CD4-positive, alpha-beta T cell treated with Interleukin-6 at 100 ng/mL for 8 hours (primary cell): ENCODE measurements at places on chromosomes 4 and X.
A peak's percentile ranks its signal among the peaks of the same experiment; 100 is the strongest.

- peak; percentile 56 for DNase-seq
These were observed 1.2 kb downstream of the CORIN start for GRCh38 chr4:47836641-47837093.

GRCh38 chr4:145103496-145103895 lies 5.4 kb downstream of the ABCE1 start:
- DNase-seq = no peak

DNA sequence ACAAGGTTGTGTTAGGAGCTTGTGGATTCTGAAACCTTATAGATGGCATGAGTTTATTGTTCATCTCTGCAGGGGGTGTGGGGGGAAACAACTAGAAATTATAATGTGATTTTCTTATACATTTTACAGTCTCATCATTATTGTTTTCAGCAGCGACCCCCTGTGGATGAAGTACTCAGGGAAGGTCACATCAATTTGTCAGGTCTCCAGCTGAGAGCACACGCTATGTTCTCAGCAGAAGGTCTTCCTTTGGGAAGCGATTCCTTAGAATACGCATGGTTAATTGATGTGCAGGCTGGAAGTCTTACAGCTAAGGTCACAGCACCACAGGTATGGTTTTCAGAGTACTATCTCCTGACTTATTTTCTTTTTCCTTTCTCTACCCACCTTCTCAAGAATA lies 72.2 kb downstream of the BLTP1 start:
- no peak for DNase-seq

GRCh38 chr4:85778632-85779131 lies 303.7 kb downstream of the ARHGAP24 start:
- DNase-seq = no peak

GRCh38 chr4:82951196-82951595 lies 50.7 kb downstream of the THAP9 start:
- DNase-seq = no peak

GRCh38 chr4:176357359-176358082 lies 37.8 kb downstream of the SPCS3 start:
- DNase-seq = no peak

GRCh38 chrX:14220386-14220944 lies 190.8 kb upstream of the GEMIN8 start:
- DNase-seq = no peak

GRCh38 chr4:26542991-26543390 lies 40.9 kb upstream of the TBC1D19 start:
- DNase-seq = no peak

GRCh38 chrX:13719192-13719856 lies 15.1 kb downstream of the TRAPPC2 start:
- peak; percentile 26 for DNase-seq

DNA sequence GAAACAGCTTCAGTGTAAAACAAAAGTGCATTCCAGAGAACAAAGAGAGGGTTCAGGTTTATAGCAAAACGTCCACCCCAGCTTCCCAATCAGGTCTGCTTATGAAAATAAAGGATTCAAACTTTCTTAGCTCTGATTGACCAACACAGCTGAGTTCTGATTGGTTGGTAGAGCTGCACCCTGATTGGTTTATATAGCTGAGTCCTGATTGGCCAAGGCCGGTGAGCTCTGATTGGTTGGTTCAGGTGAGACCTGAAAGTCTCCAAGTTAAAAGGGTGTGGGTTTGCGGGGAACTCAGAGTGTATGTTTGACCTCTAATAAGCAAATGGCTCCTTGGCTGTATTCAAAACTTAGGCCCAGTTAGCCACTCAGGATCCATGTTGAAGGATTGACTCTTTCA lies 20.9 kb downstream of the CLRN2 start:
- DNase-seq = no peak

- DNase-seq = no peak
These were observed 78.7 kb upstream of the ZNF518B start for GRCh38 chr4:10535912-10536311.

DNA sequence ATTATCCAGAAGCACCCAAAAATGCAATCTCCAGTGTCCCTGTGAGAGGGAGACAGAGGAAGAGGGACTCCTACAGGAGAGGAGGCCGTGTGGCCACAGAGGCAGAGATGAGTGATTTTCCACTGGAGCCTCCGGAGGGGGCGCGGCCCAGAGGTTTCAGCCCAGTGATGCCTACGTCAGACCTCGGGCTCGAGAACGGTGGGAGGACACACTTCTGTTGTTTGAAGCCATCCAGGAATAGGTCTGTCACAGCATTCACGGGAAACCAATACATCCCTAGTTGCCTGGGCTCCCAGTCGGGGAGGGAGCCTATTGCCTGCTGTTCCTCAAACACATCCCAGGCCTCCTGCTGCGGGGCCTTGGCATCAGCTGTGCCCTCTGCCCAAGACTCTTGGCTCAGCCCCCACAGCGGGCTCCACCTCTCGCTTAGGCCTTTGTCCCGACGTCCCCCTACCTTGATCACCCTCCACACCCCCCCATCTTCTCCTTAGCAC lies 39.2 kb upstream of the HMX1 start:
- no peak for DNase-seq

DNA sequence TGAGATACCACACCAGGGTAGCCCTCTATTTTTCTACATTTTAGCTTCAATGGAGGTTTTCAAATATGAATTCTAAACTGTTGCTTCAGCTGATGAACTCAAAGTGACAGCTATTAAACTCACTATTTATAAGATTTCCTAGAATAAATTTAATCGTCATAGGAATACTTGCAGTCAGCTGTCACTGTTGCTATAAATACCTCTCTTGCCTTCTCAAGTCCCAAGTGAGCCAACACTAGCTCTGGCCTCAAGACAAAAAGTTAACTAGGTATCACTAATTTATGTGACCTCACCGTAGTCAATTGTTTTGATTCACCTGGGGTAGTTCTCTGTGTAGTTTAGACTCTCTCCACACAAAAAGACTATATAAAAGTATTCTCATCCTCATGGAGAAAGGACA lies 34.3 kb upstream of the PROM1 start:
- no peak for DNase-seq

- DNase-seq = no peak
These were observed 277.4 kb downstream of the PAPSS1 start for GRCh38 chr4:107442538-107443111.

DNA sequence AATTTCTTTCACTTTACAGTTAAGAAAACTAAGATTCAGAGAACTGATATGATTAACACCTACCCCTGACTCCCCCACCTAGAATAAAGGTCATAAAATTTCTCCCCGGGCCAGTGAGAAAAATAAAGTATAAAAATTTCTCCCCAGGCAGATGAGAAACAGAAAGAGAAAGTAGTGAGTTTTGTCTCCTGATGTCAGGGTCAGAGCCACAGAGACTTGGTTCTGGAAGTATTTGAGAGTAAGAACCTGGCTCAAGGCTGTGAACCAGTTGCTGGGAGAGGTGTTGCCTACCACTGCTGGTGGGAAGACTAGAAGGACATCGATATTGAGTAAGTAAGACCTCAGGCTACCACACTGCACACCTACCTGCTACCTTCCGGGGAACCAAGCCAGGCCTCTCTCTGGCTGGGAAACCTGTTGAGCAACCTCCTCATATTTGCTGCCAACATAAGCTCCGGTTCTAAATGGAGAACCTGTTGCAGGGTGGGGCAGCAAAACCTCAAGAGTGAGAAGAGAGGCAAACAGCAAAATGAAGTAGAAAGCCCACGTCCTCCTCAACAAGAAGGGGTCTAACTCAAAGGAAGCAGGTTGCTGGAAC lies 104.2 kb upstream of the PUDP start:
- DNase-seq = no peak

DNA sequence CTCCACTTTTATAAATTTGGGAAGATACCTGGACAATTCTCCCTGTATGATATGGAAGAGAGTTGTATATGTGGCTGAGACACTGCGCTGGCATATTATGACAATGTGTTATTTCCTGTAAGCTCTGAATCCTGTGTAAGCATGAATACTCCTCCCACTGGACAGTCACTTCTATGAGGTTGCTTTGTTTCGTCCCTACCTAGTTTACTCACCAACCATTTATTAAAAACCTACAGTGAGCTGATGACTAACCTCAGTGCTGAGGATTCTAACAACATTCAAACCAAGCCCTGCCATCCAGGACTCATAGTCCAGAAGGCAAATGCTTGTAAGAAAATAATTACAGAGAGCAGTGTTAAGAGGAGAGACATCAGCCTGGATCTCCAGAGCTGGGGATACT lies 1632.9 kb upstream of the TENM3 start:
- no peak for DNase-seq

DNA sequence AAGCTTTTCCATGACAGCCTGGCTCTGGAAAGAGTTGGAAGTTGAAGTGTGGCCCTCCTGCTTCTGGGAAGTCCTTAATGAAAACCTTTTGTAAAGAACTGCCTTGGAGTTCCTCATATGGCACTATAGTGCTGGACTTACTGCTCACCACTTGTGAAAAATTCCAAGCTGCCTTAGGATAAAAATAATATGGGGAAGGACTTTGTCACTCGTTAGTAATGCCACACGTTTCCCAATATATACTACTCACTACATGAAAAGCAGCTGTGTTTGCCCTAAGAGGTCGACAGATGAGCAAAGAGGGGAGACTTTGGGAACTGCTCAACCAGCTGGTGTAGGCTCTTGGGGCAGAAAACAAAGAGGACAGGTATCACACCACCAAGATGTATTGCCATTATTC lies 11.7 kb downstream of the OPHN1 start:
- no peak for DNase-seq

GRCh38 chrX:68196939-68197791 lies 236.1 kb downstream of the OPHN1 start:
- peak; percentile 15 for DNase-seq

GRCh38 chr4:7967501-7968261 lies 28.0 kb upstream of the AFAP1 start:
- no peak for DNase-seq

GRCh38 chr4:112185740-112186670 lies 40.8 kb downstream of the FAM241A start:
- no peak for DNase-seq

DNA sequence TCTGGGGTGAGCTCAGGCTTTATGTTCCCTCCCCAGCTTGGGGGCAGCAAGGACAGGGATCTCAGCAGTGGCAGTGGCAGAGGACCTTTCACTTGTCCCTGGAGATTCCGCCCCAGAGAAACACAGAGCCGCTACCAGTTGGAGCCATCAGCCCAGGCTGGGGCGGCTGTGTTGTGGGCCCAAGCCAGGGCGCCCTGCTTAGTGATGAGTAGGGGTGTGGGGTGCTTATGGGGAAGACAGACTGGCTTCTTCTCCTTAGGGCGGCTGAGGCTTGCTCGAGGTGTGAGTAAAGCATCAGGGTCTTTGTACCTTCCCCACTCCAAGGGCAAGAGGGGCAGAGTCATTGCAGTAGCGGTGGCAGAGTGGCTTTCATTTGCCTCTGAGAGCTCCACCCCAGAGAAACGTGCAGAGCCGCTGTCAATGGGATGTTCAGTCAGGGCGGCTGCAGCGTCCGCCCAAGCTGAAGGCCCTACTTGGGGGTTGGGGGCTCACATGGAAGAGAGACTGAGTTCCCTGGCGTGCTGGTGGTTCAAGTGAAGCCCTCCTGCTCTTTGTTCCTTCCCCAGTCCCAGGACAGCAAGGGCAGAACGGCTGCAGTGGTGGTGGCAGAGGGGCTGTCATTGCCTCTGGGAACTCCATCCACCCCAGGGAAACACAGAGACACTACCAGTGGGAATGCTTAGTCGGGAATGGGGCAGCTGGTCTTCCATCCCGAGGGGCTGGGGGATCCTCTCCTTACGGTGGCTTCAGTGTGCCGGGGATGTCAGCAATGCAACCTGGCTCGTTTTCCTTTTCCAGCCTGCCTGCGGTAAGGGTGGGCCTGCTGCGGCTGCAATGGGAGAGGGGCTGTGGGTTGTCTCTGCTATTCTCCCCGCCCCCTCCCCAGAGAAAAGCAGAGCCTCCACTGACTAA lies 2142.5 kb upstream of the TENM3 start:
- no peak for DNase-seq

DNA sequence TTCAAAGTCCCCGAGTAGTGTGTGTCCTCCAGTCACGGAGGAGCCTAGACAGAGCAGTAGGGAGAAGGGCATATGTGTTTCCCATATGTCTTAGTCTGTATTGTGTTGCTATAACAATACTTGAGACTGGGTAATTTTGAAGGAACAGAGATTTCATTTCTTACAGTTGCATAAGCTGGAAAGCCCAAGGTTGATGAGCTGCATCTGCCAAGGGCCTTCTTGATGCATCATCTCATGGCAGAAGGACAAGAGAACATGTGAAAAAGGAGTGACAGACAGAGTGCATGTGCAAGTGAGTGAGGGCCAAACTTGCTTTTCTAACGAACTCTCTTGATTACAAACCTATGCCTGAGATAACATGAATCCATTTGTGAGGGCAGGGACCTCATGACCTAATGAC lies 243.4 kb downstream of the ARHGAP10 start:
- no peak for DNase-seq

- no peak for DNase-seq
These were observed 56.8 kb downstream of the RXFP1 start for GRCh38 chr4:158578476-158578875.

- peak; percentile 14 for DNase-seq
These were observed 19.8 kb upstream of the GBA3 start for GRCh38 chr4:22672944-22673343.

DNA sequence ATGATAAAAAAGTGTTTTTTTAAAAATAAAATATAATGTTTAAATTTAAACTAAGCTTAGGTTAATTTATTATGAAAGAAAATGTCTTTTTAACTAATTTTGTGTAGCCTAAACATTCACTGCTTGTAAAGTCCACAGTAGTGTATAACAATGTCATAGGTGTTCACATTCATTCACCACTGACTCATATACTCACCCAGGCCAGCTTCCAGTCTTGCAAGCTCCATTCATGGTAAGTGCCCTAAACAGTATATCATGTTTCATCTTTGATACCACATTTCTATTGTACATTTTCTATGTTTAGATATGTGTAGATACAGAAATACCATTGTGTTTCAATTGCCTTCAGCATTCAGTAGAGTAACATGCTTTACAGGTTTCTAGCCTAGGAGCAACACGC lies 530.3 kb downstream of the EPHA5 start:
- DNase-seq = no peak

GRCh38 chr4:137310166-137310565 lies 222.1 kb downstream of the PCDH18 start:
- no peak for DNase-seq

DNA sequence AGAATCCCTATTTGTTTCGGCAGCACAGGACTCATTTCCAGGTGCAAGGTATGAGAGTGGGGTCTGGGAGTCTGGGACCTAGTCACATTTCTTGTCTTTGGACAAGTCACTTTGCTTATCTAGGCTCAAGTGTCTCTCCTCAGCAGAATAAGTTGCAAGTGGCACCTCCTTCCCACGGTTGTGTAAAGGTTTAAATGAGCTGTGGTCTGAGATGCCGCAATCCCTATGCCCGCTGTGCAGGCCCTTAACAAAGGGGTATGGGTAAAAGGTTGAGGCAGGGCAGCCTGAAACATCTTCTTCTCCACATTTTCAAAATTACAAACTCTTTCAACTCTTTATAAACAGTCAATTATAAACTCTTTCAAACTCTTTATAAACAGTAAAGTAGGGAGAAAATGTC lies 93.7 kb downstream of the RTL5 start:
- DNase-seq = no peak
